ENCODE measurements at places on chromosomes 7 and 10.

- no peak for DNase-seq
Observed at GRCh38 chr10:43979551-43979950, 330.9 kb upstream of the ZNF32 start.

DNA sequence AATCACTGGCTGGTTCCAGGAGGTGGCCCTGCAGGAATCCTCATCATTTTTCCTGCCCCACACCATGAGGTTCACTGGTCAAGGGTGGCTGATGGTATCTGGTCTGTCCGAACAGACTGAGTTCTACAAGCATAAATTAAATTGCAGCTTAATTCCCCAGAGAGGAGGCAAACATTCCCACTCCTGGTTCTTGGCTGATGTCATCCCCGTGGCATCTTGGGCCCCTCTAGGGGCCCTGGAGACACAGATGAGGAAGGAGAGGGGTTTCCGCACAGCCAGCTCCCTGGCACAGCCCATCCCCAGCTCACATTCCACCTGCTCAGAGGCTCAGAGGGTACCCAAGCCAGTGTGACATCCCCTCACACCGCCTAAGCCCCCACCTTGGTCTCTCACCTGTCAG, 5.3 kb upstream of the KLRG2 start:
- no peak for DNase-seq

- no peak for DNase-seq
Observed at GRCh38 chr10:31741473-31741872, 187.2 kb downstream of the ARHGAP12 start.

DNA sequence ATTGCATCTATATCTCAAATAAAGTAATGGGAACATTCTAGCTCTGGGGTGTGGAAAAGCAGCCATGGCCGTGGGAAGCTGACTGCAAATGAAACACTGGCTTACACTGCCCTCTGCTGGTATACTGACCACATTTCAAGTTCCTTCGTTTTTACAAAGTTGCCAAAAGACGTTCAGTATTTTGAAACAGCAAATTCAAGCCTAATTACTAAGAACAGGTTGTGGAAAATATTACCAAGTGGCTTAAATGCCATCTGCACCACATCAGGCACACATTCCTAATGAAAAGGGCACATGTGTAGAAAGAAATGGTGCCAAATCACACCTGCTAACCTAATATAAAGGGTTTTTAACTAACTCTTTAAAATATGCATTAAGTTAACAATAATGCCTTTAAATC, 83.9 kb downstream of the JAZF1 start:
- DNase-seq = peak; percentile 81

DNA sequence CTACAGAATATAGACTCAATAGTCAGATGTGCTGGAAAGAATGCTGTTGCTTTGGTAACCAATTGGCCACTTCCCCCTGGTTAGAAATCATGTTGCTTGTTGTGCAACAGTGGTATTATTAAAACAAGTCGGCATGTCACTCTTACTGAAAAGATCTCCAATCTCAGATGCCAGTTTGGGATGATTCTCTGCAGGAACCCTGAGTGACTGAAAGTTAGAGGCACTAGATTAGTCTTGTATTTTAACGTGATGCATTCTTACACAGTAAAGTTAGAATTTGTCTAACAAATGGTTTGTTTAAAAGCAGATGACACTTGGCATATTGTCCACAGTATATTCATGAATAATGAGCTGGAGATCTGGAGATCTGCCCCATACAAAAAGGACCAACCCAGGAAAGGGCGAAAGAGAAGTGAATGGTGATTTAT, 287.6 kb downstream of the TWIST1 start:
- no peak for DNase-seq

DNA sequence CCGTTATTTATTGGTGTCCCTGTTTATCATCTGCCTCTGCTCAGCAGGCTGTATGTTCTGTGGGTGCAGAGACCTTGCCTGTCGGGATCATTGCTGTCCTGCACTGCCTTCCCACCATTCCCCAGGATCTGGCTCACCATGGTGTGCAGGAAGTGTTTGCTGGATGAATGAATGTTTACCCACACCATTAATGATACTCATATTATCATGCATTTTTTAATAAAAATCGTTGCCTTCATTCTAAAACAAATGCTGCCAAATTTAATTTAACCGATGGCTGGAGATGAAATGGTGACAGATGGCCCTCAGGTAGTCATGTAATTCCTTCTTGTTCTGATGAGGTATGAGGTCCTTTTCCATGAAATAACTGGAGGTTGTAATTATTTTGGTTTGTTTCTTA, 22.5 kb downstream of the PLPP4 start:
- no peak for DNase-seq

- no peak for DNase-seq
Observed at GRCh38 chr10:114396464-114396863, 7.8 kb downstream of the AFAP1L2 start.

GRCh38 chr10:104268405-104268712, 625 bp upstream of the GSTO2 start:
- no peak for DNase-seq

- DNase-seq = no peak
Observed at GRCh38 chr10:114316744-114317143, 77.7 kb downstream of the VWA2 start.

DNA sequence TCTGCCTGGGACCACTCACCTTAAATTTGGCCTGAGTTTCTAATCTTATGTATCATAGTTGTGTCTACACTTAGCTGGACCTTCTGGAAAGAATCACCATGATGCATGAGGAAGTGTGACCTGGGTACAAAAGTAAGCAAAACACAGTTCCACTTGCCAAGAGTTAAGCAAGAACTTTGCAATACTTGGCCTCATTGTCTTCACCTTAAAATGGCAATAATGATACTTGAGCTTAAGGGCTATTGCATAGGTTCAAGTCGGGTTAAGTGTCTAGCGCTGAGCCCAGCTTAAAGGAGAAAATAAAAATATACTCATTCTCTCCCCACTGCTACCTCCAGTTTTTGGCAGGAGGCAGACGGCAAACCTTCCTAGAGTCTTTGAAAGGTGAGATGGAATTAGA, 133.9 kb upstream of the BMPER start:
- DNase-seq = no peak

GRCh38 chr10:71778071-71778825, 4.9 kb upstream of the VSIR start:
- no peak for DNase-seq

GRCh38 chr7:8590791-8591190, 157.4 kb downstream of the NXPH1 start:
- DNase-seq = no peak

- DNase-seq = no peak
Observed at GRCh38 chr7:135729230-135729629, 1.2 kb upstream of the SLC13A4 start.

DNA sequence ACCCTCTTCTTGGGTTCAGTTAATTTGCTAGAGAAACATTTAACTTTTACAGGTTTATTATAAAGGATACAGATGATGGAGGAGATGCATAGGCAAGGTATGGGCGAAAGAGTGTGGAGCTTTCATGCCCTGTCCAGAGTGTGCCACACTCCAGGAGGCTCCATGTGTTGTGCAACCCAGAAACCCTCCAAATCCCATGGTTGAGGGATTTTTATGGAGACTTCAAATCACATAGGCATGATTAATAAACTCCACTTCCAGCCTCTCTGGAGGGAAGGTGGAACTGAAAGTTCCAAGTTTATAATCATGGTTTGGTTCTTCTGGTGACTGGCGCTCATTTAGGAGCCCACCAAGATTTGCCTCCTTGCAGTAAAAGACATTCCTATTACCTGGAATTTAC, 159.9 kb downstream of the PHTF2 start:
- no peak for DNase-seq

DNA sequence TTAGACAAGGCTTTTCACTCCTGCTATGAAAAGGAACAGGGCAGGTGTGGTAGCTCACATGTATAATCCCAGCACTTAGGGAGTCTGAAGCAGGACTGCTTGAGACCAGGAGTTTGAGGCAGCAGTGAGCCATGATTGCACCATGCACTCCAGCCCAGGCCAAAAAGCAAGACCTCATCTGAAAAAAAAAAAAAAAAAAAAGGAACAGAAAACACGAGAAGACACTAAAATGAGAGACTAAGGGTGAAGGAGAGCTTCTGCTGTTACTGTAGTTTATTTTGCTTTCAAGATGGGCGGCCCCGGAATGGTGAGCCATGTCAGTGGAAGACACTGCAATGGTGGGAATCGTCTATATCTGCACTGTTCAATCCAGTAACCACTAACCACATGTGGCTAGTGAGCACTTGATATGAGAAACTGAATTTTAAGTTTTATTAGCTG, 9.9 kb downstream of the PIP4K2A start:
- DNase-seq = no peak

- no peak for DNase-seq
Observed at GRCh38 chr10:84221916-84222315, 3.4 kb downstream of the LRIT2 start.

DNA sequence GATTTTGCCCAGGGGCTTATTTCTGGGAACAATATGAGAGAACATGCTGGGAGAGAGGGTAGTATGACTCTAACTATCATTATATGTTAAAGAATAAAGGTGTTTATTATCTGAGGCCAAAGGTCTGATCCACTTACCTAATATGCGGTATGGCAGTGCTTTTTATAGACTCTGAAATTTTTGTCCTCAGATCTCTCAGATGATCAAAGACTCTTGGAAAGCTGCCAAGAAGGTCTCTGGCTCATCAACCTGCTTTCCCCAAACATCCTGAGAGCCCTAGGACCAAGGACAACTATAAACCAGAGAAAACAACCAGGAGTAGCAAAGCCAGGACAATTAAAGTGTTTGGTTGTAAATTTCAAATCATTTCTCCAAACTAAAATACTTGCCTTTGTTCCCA, 255.7 kb upstream of the LRRN3 start:
- DNase-seq = no peak

DNA sequence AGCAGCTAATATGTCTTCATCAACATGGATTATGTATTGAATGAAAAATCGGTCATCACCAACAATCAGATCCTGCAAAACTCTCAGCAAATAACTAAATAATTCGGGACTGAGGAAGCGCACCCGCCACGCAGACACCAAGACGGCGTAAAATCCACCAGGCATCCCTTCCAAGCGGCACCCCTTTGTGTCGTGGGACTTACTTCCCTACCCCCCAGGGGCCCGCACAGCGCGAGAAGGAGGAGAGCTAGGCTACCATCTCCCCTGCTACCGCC, 721 bp downstream of the ARL3 start:
- no peak for DNase-seq

- no peak for DNase-seq
Observed at GRCh38 chr10:132464256-132465192, 67.5 kb downstream of the PWWP2B start.

GRCh38 chr10:57657164-57657765, 610.4 kb downstream of the IPMK start:
- peak; percentile 26 for DNase-seq

DNA sequence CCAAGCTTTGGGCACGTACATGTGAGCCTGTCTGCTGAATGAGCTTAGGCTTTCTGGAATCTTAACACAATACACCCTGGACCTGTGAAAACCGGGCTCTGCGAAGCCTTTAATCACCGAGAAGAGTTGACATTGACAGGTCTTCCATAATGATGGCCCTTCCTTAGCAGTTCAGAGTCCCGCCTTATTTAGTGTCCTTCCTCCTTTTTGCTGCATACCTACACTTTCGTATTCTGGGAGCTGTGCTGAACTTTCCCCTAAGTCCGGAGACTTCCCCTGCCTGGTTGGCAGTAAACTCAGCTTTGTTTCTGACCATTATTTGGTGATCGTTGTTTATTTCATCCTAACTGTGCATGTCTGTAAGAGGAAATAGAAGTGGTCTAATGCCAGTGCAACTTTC, 212.0 kb downstream of the CAMK1D start:
- DNase-seq = no peak

DNA sequence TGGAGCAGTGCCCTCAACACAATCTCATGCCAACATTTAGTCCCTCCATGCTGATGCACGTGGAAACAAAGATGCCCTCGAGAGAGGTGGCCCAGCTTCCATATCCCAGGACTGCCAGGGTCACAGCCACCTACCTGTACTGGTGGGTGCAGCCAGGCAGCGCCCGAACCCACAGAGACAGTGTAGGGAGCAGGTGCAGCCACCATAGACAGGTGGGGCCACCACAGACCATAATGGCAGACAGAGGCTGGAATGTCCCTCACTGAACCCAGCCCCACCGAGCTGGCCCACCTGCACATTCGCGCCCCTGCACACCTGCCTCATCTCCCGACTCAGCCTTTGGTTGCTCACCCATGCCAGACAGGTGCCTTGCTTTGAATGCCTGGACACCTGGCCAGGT, 18.3 kb upstream of the CPXM2 start:
- no peak for DNase-seq

DNA sequence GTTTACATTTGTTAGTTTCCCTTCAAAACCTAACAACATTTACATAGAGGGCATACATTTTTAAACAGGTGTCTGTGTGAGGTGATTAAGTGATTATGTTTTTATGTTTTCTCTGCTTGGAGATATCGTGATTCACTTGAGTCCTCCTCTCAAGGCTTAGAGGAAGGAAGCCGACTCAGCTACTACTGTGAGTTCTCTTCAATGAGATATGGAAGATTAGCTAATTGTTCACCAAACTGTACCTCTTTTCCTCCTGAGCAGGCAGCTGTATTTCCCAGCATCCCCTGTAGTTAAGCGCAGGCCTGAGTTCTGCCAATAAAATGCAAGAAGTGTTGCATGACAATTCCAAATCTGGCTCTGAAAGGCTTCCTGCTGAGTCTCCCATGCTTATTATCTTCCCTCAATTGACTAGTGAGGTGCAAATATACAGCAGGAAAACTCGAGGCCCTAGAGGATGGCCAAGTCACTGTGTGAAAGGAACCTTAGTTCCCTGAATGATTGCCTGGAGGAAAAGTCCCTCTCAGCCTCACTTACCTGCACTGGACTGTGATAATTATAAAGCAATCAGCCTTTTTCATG, 528.7 kb downstream of the GRM8 start:
- DNase-seq = no peak

DNA sequence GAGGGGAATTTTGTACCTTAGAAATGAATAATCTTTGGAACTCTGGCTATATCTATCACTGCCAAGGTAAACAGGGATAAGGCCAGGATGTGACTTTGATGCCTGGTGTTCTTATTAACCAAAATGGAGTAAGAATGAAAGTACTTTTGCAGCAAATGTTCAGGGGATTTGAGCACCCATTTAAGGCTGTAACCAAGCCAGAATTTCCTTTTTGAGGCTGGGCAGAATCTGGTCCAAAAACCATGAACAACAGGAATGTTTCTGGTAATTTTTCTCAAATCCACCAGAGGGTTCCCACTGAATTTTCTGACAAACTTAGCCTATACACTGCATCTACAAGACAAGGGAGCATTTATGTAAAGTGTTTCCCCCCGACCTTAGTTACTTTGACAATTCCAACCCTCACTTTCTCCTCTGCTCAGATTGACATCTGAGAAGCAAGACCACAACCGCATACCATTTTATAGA, 120.6 kb downstream of the BAMBI start:
- no peak for DNase-seq

- DNase-seq = no peak
Observed at GRCh38 chr7:127976056-127976737, 55.0 kb downstream of the LRRC4 start.

GRCh38 chr10:22369434-22370072, 24.3 kb downstream of the SPAG6 start:
- DNase-seq = no peak

DNA sequence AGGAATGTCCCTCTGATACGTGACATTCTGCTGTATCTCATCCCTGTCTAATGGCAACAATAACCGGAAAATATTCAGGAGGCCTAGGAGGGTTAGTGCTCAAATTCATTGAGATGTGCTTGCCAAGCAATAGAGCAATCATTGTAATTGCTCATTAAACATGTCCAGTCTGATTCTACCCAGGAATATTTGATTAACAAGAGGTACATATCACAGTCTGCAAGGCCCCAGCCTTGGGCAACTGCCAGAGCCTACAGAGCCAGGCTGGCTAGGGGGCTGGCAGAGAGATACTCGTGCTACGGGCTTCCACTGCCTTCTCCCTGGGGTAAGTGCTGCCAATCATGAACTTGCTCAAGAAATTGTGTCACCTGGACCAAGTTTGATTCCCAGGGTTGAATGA, 99.1 kb downstream of the ALOX5 start:
- peak; percentile 70 for DNase-seq
